ENCODE measurements at places on chromosomes 2 and 18.

- DNase-seq: no peak
These were observed 288.8 kb upstream of the PIK3C3 start for GRCh38 chr18:41666231-41666630.

DNA sequence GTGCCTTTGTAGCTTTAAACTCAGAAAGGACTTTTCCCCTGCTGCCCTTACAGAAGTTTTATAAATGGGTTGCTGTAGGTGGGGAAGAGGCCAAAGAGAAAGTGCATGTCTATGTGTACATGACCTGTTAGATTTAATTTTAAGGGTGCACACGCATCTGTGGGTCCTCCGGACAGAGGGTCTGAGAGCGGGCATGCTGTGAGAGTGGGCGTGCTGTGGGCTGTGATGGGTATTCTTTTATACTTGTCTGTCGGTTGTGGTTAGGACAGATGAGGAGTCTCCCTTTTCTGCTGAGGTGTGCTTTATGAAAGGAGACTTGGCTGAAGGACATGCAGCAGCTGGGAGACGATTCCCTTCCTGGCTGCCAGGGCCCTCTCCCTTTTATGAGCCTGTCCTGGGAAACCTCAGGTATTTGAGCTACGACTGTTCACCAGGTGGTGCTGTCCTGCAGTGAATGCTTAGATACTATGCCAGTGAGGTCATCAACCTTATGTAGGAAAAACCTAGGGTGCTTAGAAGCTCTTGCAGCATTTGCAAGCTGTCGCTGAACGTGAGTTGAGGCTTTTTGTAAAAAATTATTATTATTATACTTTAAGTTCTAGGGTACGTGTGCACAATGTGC is 67.5 kb downstream of the TANC1 start:
- no peak for DNase-seq

- DNase-seq: no peak
These were observed 132.2 kb downstream of the ANTXR1 start for GRCh38 chr2:69145204-69145603.

- DNase-seq: peak; percentile 36
These were observed 142.2 kb upstream of the PXDN start for GRCh38 chr2:1886405-1886992.

DNA sequence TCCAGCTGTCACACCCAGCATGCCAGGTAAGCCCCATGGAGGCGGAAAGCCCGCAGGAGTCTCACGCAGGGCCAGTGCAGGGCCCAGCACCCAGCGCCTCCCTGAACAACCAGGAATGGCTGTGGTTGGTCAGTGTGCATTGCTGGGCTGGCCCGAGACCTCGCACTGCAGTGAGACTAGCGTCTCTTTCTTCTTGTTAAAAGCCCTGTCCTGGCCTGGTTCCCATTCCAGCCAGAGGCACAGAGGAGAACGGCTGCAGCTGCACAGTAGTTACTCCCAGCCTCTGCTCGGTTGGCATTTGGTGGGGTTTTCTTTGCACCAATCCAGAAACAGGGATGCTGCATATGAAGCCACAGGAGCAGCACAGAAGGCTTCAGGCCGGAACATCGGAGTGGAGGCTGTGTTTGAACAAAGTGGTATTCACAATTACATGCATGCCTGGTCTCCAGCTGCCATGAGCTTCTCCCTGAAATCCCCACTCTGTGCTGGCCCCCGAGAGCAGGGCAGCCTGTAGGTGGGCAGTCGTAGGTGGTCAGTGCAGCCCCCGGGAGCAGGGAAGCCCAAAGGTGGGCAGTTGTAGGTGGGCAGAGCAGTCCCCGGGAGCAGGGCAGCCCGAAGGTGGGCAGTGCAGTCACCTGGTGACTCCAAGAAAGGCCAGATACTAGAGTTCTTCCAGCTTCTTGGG is 163.7 kb upstream of the PXDN start:
- DNase-seq: no peak

DNA sequence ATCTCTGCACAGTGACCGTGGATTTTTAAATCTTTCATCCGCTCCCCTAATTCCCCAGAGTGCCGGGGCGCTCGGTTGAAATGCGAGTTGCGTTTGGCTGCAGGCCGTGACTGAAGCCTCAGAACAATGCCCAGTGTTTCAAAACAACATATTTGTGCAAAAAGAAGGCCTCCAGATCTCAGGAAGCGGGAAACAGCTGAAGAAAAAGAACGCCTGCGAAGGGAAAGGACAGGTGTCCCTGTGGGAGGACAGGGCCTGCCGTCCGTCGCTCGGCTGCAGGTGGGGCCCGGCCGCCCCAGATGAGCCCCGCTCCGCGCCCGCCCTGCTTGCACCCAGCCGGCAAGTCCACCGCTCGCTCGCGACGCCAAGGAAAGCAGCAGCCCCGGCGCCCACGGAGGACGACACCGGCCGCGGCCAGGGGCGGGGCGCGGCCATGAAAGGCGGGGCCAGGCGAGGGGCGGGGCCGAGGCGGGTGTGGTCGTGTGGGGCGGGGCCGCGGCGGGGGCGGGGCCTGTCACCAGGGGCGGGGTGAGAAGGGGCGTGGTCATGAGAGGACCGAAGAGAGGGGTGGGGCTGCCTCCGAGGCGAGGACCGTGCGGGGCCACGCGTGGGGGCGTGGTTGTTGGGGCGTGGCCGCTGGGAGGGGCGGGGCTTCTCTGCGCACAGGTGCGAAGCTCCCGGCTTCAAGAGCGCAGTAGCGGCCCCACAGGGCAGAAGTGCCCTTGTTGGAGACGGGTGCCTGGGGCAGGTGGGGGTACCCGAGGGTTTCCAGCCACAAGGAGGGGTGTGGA is 17.6 kb upstream of the BOK start:
- DNase-seq: peak; percentile 71

DNA sequence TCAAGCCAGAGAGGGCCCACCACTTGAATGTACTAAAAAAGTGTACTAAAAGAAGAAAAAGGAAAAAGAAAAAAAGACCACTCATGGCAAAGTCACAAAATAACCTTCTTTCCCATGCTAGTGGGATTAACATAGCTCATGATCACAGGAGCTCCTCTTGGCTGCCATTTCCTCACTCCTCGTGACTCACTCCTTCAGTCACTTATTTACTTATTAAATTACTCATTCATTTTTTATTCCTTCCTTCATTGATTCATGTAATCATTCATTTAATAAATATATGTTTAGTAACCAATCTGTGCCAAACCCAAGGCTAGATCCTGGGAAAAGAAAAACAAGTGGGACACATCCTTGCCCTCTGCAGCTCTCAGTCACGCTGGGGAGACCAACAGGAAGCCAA is 300.5 kb downstream of the INSIG2 start:
- DNase-seq: no peak

Measured in activated T-cell treated with anti-CD3 and anti-CD28 coated beads, Interleukin-2, amount 50 U/mL, for 1 hour (primary cell).